G401 (cell line): ENCODE measurements at places on chromosomes 7 and 10.
A peak's percentile ranks its signal among the peaks of the same experiment; 100 is the strongest.

DNA sequence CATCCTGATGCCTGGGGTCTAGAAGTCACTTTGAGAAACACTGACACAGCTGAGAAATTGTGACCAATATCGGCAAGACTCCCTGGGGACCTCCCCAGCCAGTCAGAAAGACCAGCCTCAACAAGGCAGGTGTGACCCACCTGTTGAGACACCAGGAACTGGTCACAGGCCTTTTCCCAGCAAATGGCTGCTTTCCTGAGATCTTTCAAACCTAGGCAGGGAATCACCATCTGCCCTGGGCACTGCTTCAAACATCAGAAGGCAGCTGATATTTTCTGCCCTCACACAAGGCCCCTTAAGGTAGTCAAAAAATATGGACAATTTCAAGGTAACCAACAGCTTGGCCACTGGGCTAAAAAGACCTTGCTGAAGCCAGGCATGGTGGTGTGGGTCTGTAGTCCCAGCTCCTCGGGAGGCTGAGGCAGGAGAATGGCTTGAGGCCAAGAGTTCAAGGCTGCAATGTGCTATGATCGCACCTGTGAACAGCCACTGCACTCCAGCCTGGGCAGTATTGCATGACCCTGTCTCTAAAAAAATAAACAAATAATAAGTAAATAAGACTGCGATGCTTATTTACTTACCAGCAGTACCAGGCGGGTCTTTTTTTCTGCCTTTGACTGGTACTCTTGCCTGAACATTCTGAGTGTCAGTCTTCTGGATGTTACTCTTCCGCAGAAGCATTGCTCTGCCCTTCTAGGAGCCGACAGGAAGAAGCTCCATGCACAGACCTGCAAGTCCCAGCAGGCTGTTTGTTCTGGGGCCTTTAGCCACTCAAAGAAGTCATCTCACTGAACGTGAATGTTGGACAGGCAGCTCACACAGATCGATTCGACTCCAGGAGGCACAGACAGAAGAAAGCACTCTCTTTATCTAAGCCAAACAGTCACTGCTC lies 59.7 kb downstream of the SORBS1 start:
- DNase-seq = peak; percentile 73

GRCh38 chr10:19826712-19827111 lies 10.5 kb downstream of the PLXDC2 start:
- no peak for DNase-seq

GRCh38 chr7:22357311-22358175 lies 589 bp upstream of the RAPGEF5 start:
- peak; percentile 51 for DNase-seq

DNA sequence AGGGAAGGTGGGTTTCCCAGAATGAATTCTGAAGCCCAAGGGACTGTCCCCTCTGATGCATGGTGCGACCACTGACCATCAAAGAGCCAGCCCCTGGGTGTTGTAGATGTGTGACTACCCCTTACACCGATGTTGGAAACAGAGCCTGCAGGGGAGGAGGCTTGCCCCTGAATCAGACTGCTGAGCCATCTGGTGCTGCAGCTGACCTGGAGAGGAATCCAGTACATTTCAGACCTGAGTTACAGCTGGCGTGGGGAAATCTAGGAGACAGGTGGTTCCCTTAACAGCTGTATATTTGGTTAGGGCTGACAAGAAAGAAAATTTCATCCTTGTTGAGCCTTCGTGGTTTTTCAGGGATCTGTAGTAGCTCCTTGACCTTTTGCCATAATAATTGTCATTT lies 195.5 kb downstream of the CELF2 start:
- DNase-seq = peak; percentile 60

DNA sequence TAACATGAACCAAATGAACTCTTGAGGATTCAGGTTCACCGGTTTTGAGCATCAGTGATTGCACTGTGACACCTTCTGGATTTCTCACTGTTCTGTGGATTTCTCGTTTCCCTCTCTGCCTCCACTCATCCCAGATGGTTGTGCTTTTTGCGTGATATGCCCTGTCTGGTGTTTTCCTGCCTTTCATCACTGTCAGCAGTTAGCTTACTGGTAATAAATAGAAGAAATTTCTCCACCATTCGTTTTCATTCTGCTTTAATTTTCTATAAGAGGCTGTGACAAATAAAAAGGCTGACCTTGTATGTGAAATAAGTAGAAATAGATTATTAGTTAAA lies 16.2 kb downstream of the BPGM start:
- DNase-seq = no peak
